ENCODE measurements at places on chromosomes 12 and 14.

DNA sequence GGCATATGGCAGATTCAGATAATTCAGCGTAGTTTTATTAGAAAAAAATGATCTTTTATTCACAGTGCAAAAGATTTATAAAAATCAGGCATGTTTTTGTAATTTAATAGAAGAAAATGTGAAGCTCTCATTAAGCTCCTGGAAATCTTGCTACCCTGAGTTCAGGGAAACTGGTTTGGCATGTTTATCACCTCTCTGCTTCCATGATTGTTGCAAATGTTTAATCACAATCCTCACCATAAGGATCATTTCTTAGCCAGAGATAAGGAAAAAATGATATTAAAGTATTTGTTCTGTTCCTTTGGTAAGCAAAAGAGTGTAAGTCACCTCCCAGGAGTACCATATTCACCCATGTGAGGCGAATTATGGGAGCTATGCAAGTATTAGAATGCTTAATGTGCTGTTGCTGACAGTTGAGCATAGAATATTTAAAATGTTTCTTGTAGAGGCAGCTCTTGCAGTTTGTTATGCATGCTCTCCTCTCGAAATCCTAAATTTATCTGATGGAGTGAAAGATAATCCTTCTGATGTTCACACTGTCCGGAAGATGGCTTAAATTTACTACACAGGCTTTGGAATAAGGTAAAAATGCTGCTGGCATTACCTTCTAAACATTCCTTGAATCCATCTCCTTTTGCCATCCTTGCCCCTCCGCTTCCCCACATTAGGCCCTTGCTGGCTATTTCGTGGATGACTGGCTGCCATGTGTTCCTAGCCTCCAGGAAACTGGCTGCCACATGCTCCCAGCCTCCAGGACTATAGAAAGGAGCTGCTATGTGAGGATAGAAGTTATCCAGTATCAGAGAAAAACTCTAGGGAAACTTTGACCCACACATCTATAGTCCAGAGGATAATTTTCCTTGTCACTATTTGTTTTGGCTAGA is 115.8 kb upstream of the CCDC198 start:
- no peak for DNase-seq

GRCh38 chr14:60495946-60496345 is 10.1 kb upstream of the C14orf39 start:
- no peak for DNase-seq

GRCh38 chr12:131577766-131578165 is 133.1 kb upstream of the SFSWAP start:
- no peak for DNase-seq

DNA sequence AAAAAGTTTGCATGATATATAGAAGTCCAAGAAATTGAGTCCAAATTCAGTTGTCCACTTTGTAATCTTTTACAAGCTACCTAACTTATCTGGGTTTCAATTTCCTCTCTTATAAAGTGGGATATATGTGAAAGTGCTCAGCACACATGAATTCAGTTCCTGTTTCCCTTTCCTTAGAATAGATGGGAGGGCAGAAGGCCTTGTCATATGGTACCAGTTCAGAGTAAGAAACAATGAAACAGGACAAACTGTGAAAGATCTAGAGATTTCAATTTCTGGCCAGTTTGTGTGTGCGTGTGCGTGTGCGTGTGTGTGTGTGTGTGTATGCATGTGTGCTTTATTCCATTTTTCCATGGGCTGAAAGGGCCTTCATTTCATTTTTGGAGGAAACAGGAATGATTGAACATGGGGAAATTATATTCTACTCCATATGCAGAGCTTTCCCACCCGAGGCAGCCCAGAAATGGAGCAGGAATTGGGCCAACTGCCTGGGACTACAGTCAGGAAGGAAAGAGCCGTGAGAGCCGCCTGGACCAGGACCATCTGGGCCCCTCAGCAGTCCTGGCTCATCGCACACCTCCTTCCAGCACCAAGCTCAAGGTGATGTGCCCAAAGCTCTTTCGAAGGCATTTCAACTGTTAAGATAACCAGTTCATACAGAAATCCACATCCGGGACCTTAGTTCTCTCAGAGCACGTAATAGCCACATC is 183.2 kb downstream of the EPS8 start:
- no peak for DNase-seq

- peak; percentile 4 for DNase-seq
These were observed 822 bp upstream of the SOX5 start for GRCh38 chr12:23950210-23950774.

GRCh38 chr14:32319368-32320049 is 9.6 kb upstream of the AKAP6 start:
- DNase-seq, result no peak

DNA sequence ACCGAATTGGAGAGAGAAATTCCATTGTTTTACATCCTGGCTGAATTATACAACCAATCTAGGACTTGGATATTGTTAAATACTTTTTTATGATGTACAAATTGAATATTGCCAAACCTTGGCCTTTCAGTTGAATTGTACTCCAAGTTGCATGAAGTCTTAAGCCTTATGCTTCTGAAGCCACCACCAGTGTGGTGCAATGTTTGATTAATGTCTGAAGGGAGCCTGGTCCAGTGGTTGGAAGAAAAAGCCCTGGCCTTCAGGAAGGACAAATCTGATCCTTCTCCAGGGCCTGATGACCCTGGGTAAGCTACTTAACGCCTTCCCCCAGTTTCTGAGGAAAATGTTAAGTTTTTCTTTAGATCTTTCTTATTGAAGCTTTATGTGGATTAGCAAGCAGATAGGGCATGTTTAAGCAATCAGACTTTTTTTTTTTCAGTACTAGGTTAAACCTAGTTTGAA is 72.0 kb downstream of the PAPOLA start:
- DNase-seq, result no peak

DNA sequence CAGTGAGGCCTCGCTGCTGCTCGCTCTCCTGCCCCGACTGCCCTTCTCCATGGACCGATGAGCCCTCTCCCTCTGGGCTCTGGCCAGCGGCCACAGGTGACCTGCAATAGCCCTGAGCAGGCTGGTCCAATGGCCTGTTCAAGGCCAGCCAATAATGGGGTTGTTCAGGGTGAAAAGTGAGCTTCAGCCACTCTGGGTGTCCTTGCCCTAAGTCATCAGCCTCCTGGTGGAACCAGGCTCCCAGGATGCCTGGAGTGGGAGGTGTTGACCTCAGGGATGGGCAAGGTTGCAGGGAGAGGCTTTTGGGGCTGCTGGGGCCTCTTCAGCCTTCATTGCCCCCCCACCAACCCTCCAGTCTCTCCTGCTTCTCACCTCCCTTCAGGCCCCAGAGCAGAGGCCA is 79.7 kb downstream of the RFLNA start:
- no peak for DNase-seq

DNA sequence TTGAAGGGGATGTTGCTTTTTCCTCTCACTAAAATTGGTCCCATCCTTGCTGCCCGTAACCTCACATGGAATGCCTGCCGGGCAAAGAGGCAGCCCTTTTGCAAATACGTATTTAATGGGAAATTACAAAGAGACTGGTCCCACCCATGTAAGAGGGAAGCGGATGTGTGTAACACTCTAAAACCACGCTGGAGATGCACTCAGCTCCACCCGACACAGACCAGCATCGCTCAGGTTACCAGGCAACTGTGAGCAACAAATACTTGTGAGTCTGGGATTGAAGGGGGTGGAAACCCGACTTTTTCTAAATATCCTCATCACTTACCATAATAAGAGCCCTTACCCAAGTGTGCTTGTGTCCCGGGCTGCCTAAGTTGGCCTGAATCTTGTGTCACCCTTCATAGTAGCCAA is 47.7 kb downstream of the ELK3 start:
- peak; percentile 94 for DNase-seq
